ENCODE measurements at places on chromosomes 2 and 18. TPM values are rescaled to one million over a fixed set of nuclear protein-coding genes. Genes with fewer than 3 reads are reported as not detected.

The CROCC2 gene
- not detected for total RNA-seq

GRCh38 chr18:45589356-45590035 lies 25.8 kb upstream of the SLC14A2 start:
- no peak overlapping the region for H3K4me3 ChIP-seq
- no peak for DNase-seq
- no peaks in the 10 kb centered on the region for H3K4me1 ChIP-seq

GRCh38 chr2:240810621-240811020 lies 9.4 kb downstream of the KIF1A start:
- H3K27ac ChIP-seq = no peak overlapping the region
- no peaks in the 10 kb centered on the region for H3K27me3 ChIP-seq
- H3K4me3 ChIP-seq = no peak overlapping the region
- H3K36me3 ChIP-seq = no peaks in the 10 kb centered on the region

The DUSP19 gene
- total RNA-seq = 2.5 TPM

DNA sequence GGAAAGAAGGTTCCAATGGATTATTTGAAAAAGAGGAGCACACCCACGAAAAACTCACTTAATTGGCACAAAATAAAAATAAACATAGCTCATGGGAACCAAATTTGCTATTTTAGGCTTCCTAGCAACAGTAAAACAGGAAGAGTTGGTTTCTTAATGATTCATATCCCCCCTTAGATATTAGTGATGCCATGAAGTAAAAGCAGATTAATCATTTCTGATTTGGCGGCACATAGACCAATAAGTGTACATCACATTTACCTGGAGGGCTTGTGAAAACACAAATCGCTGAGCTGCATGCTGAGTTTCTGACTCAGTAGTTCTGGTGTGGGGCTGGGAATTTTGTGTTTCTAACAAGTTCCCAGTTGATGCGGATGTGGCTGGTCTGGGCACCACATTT lies 260.4 kb downstream of the SLC4A3 start:
- no peaks in the 10 kb centered on the region for H3K36me3 ChIP-seq
- H3K4me1 ChIP-seq = no peaks in the 10 kb centered on the region
- no peaks in the 10 kb centered on the region for H3K27me3 ChIP-seq
- no peak overlapping the region for H3K4me3 ChIP-seq

- H3K4me3 ChIP-seq = no peak overlapping the region
- no peak overlapping the region for H3K27ac ChIP-seq
- H3K4me1 ChIP-seq = no peaks in the 10 kb centered on the region
Measured at GRCh38 chr18:79780547-79780946, 17.2 kb upstream of the KCNG2 start.

Data from T-cell (primary cell).